ENCODE measurements at places on chromosomes 3 and 15.

- peak; percentile 59 for DNase-seq
These were observed 401 bp downstream of the ZSCAN29 start for GRCh38 chr15:43370310-43370974.

- no peak for DNase-seq
These were observed 21.0 kb downstream of the ANAPC13 start for GRCh38 chr3:134464689-134465365.

DNA sequence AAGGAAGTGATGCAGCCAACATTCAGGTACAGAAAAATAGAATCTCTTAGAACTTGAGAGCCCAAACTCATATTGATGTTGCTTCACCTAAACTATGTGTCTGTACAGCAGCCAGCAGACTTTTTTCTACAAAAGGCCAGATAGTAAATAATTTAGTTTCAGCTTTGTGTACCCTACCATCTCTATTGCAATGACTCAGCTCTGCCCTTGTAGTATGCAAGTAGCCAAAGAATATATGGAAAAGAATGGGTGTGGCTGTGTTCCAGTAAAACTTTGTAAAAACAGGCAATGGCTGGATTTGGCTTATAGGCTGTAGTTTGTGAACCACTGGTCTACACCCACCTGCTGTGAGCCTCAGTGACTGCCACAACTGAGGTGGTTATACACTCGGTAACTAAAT is 392.5 kb upstream of the RARB start:
- DNase-seq, result peak; percentile 84

DNA sequence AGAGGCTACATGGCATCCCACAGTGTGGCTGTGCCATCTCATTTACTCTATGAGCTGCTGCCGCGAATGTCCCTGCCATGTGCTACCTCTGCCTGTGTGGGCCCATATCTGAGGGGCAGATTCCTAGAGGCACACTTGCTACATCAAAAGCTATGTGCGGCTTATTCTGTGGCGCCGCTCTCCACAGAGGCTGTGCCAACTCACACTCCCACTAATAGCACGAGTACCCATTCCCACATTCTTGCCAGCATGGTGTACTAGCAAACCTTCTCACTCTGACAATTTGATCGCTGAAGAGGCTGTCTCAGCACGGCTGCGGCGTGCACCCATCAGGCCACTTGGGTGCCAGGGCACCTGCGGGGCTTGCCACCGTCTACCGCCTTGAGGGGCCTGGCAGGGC is 31.2 kb upstream of the MUSTN1 start:
- no peak for DNase-seq

- DNase-seq, result peak; percentile 74
These were observed 225.9 kb upstream of the CD96 start for GRCh38 chr3:111315930-111316587.

GRCh38 chr3:88324788-88325187 is 175.0 kb downstream of the C3orf38 start:
- DNase-seq, result no peak

DNA sequence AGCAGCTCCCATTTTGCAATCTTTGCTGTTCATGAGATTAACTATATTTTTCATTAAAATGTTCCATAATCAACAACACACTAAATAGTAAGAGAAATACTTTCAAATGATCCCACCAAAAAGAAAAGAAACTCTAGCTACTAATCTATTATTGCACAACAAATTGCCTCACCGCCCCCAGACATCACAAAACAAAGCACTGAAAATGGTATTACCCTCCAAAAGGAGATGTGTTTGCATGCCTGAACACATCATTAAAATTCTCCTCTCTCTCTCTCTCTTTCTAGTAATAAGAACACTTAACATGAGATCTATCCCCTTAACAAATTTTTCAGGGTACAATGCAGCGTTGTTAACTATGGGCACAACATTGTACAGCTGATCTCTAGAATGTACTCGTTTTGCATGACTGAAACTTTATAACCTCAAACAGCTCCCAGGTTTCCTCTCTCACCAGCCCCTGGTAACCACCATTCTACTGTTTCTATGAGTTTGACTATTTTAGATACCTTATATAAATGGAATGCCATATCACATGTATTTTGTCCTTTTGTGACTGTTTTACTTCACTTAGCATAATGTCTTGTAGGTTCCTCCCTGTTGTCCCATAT is 33.1 kb downstream of the WNT5A start:
- DNase-seq, result peak; percentile 69

- DNase-seq, result peak; percentile 64
These were observed 602 bp upstream of the BAHD1 start for GRCh38 chr15:40439960-40440742.

DNA sequence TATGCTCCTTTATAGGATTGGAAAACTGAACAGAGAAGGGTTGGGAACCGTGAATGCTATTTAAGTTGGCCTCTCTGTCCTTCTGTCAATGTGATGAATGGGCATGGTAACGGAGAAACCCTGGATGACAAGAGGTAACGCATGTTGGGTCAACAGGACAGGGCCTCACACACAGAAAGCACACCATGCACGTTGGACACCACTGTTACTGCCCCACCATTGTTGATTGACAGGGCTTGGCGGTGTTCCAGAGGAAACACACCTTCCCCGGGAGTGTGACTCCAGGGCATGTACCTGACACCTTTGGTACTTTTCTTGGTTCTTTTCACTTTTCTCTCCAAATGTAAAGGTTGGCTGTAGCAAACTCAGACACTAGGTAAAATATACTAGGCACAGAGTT is 548.5 kb downstream of the OCA2 start:
- no peak for DNase-seq

DNA sequence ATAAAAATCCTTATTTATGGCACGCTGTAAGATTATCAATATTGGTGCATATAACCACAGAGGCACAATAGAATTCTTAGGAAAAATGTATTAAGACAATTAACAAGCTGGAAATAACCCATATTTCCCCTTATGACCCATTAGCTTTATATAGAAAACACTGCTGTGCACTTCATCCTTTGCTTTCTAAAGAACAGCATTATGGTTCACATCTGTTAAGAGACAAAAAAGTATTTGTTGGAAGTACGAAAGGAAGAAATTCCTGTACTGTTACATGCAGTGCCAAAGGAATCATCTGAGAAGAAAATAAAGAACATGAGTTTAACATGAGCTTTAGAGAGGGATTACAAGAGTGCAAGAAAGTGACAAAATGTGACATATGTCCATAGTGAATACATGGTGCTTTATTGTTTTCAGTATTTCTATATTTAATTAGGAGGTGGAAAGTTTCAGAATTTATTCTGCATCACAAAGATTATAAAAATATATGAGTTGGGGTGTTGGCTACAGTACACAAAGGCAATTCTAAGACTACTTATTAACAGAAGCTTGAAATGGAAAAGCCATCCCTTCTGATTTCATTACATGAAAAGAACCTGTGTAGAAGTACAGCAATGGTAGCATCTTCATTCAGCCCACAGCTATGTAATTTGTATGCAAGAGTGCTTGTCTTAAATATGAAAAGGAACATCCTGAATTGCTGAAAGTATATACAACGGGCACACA is 6.8 kb downstream of the UBE3A start:
- no peak for DNase-seq

DNA sequence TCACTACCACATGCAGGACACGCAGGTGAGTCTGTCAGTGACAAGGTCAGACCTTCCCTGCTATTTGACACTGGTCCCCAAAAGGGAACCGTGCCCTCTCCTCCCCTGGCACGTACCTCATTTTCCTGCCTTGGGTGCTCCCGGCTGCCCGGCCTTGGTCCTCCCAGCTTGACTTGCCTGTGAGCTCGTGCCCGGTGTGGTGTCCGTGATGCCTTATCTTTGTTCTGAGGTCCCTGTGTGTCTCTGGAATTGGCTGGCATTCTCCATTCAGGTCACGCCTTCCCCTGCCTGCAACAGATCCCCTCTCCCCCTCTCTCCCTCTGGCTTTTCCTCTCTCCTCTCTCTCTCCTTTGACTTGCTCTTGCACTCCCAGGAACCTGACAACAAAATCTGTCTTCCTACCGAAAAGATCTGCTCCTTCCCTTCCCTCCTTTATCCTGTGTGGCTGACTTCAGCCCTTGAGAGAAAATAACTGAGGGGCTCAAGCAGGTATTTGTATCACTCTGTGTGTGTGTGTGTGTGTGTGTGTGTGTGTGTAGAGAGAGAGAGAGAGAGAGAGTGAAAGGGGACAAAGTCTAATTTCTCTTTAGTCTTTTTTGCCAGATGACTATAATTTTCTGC is at the start of gene MASP1:
TSS of gene MASP1 (minus strand) at position 226 of the 621 bp plus-strand sequence. CDS start at position 121, 105 bp downstream.
- no peak for DNase-seq

- DNase-seq, result peak; percentile 34
These were observed 28.5 kb downstream of the TMEM212 start for GRCh38 chr3:171871392-171872274.

DNA sequence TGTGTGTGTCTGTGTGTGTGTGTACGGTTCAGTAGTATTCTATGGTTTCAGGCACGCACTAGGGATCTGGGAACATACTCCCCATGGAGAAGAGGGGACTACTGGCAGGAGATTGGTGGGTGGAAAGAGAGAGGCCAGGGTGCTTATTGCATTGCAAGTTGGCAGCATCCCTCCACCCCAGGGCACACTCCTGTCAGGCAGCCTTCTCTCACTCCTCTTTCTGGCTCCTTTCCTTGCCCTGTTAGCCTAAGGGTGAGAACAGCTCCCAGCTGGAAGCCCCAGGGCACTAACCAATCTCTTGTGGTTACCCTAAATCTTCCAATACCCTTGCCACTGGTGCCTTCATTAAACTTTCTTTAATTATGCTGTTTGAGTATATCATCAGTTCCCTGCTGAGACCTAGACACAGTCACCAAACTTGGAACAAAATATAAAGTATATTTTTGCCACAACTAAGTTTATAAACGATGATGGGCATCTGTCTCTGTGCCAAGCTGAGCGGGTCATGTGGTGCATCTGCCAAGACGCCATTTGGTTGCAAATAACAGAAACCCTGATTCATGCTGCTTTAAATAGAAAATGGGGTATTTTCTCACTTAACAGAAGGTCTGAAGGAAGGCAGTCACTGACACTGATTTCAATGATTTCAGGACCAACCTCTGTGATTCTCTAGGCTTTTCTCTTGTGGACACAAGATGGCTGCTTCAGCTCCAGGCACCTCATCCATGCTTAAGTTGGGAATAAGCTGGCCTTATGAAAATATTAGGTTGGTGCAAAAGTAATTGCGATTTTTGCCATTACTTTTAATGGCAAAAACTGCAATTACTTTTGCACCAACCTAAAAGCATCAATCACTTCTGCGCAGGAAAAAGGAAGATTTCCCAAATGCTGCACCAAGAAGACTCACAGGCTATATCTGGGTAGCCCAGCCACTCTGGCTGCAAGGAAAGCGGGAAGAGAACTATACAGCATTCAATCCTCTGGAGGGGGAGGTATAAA is 476.9 kb upstream of the PROK2 start:
- DNase-seq, result no peak

DNA sequence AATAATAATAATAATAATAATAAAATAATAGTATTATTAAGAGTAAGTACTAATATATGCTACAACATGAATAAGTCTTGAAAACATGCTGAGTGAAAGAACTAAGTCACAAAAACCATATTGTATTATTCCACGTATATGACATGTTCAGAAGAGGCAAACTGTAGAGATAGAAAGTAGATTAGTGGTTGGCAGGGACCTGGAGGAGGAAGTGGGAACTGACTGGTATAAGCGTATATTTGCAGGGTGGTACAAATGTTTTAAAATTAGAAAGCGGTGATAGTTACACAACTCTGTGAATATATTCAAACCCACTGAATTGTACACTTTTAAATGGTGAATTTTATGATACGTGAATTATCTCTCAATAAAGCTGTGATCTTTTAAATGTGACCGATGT is 32.8 kb downstream of the LRRK1 start:
- DNase-seq, result no peak

GRCh38 chr3:111864821-111865656 is 6.0 kb downstream of the PHLDB2 start:
- peak; percentile 77 for DNase-seq

- DNase-seq, result no peak
These were observed 48.6 kb downstream of the CFAP92 start for GRCh38 chr3:128945041-128945877.

DNA sequence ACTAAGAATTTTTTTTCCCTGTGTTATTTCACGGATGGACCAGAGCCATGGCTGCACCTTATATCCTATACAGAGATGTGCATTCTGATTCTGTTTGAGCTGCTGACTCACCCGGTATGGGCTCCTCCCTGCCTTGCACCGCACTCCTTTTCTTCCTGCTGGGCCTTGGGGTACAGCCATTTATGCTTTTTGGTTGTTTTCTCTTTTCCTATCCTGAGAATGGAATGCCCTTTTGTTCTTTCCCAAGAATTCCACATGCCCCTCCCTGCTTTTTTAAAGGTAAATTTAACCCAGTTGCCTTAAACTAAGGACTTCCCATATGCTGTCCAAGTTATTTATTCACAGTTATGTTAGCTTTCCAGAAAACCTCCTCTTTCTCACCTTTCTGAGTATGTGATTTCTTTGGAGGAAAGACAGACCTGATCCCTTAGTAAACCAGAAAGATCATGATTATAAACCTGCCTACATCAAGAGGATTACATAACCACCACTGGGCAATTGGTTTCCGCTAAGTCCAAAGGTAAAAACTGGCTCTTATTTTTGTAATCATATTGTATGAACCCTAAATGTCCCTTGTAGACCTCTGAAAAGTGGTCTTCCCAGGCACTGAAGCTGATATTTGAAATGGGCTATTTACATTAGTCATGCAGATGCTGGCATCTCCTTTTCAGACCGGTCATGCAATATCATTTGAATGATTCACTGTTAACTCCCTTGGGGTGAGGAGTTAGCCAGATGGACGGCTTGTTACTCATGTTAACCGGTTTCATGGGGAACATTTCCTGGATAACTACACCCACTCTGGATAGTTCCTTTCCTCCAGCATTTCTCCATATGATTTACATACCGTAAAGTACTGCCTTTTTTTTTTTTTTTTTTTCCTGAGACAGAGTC is 45.5 kb downstream of the TMOD3 start:
- DNase-seq, result peak; percentile 96

DNA sequence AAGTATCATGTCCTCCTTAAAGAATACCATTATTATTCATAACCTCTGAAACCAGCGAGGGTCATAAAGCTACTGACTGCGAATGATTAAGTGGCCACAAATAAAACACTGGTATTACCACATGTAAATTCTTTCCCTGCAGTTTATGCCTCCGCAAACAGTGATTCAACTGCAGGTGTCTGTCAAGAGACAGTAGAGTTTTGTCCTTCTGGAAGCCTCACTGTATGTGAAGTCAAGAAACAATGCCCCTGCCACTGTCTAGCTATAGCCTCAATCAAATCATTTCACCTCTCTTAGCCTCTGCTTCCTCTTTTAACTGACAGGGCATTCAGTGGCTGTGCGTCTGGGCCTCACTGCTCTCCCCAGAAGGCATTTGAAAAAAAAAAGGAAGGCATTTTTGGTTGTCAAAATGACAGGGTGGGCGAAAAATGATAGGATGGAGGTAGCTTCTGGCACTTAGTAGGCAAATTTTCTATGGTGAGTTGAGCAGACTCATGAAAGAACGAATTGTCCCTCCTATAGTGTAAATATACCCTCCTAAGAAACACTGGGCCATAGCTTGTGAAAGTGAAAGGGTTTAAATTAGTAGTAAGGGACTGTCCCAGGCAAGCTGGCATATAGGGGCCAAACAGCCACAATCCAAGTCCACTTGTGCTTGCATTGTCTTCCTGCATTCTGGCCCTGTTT is 66.7 kb downstream of the FILIP1L start:
- no peak for DNase-seq
